Heart left ventricle (tissue), 16 donors: ENCODE measurements at places on chromosomes 4 and X. TPM values are rescaled to one million over a fixed set of nuclear protein-coding genes. Genes with fewer than 3 reads are reported as not detected.

Gene MMGT1
- total RNA-seq, result 23.0 TPM

Gene HADH
- 221 TPM for total RNA-seq

GRCh38 chr4:40193016-40193571, 3.7 kb upstream of the RHOH start:
- no peaks in the 10 kb centered on the region for H3K27me3 ChIP-seq
- no peak for DNase-seq
- no peaks in the 10 kb centered on the region for H3K36me3 ChIP-seq
- no peaks in the 10 kb centered on the region for H3K4me1 ChIP-seq

DNA sequence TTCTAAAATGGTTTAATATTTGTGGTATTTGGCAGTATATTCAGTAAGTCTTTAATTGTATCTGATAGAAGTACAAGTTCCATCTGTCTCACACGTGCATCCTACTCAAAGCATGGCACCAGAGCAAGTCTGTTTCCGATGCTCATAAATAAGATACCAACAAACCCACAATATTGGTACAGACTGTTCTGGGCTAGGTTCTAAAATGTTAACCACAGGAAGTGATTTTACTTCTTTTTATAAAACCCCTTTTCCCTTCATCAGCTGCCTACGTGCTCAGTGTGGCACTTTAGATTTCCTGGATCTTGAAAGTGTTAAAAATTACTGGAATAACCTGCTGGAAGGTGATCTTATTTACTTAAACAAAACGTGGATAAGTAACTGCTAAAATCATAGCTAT, 165.1 kb downstream of the CFAP299 start:
- H3K4me1 ChIP-seq, result no peaks in the 10 kb centered on the region
- no peaks in the 10 kb centered on the region for H3K27me3 ChIP-seq
- no peak overlapping the region for H3K4me3 ChIP-seq
- no peak for DNase-seq
- no peaks in the 10 kb centered on the region for H3K36me3 ChIP-seq

Gene ARX
- not detected for total RNA-seq

DNA sequence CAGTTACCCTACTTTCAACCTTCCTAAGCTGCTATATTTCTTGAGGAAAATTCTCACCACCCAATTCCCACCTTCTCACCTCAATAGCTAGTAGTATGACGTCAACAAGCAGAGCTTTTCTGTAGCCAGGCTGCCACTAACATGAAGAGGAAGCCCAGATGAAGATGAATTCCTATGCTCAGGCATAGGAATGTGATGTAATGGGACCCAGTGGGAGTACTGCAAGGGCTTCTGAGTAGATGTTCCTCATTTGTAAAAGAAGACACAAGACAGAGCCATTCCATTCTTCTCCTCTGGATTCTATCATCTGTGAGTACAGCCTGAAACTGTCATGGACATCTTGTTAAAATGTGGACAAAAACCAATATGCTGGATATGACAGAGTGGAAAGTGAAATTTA, 81.6 kb upstream of the KLF3 start:
- no peak for DNase-seq
- no peaks in the 10 kb centered on the region for H3K36me3 ChIP-seq
- H3K4me3 ChIP-seq, result no peak overlapping the region
- H3K27ac ChIP-seq, result no peak overlapping the region

- H3K4me3 ChIP-seq, result no peak overlapping the region
- no peak overlapping the region for H3K27ac ChIP-seq
- no peaks in the 10 kb centered on the region for H3K27me3 ChIP-seq
- peak; percentile 25 for DNase-seq
- no peaks in the 10 kb centered on the region for H3K36me3 ChIP-seq
- no peaks in the 10 kb centered on the region for H3K4me1 ChIP-seq
Measured at GRCh38 chrX:109475174-109475891, 6.6 kb downstream of the GUCY2F start.

DNA sequence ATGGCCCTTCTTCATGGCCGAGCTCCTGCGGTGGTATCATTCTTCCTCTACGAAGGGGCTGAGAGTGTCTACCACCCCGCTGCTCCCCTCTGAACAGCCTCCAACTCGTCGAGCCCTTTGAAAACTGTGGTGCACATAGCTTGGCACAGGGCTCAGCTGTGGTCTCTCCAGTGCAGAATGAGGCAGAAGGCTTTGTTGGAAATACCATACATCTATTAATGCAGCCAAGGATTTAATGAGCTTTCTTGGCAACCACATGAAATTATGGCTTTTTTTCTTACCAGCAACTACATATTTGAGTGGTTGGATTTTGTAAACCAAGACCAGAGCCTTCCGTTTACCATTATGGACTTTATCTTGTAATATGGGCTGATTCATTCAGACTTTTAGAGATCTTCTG, 61.7 kb upstream of the CBR4 start:
- no peak overlapping the region for H3K27ac ChIP-seq
- H3K4me3 ChIP-seq, result no peak overlapping the region
- DNase-seq, result no peak
- no peaks in the 10 kb centered on the region for H3K36me3 ChIP-seq
- H3K27me3 ChIP-seq, result no peaks in the 10 kb centered on the region

- no peak overlapping the region for H3K4me3 ChIP-seq
- no peak for DNase-seq
- H3K27ac ChIP-seq, result no peak overlapping the region
Measured at GRCh38 chr4:141642063-141642462, 5.7 kb downstream of the IL15 start.

- H3K27me3 ChIP-seq, result no peaks in the 10 kb centered on the region
- DNase-seq, result no peak
- no peak overlapping the region for H3K4me3 ChIP-seq
Measured at GRCh38 chrX:11588097-11588496, 77.6 kb downstream of the ARHGAP6 start.

Gene SH3TC1
- total RNA-seq, result 11.7 TPM

GRCh38 chr4:159042868-159043267, 60.0 kb upstream of the RAPGEF2 start:
- DNase-seq, result no peak
- no peaks in the 10 kb centered on the region for H3K27me3 ChIP-seq

- no peaks in the 10 kb centered on the region for H3K4me1 ChIP-seq
- H3K27me3 ChIP-seq, result no peaks in the 10 kb centered on the region
- no peak overlapping the region for H3K27ac ChIP-seq
- H3K4me3 ChIP-seq, result no peak overlapping the region
- DNase-seq, result no peak
Measured at GRCh38 chrX:45598861-45599260, 398.2 kb upstream of the DIPK2B start.
